ENCODE measurements at places on chromosomes 2 and 18. TPM values are rescaled to one million over a fixed set of nuclear protein-coding genes. Genes with fewer than 3 reads are reported as not detected.

ELAC1 gene
- total RNA-seq = 7.4 TPM

C18orf54 gene
- total RNA-seq = 3.7 TPM

TRIM54 gene
- total RNA-seq = not detected

APOB gene
- not detected for total RNA-seq

TYMS gene
- 80.9 TPM for total RNA-seq

FAM237A gene
- total RNA-seq = not detected

BCL2 gene
- total RNA-seq = 3.9 TPM

MC4R gene
- 0.15 TPM for total RNA-seq

ZNG1B gene
- 19.2 TPM for total RNA-seq

IL36A gene
- total RNA-seq = not detected

MATN3 gene
- 3.9 TPM for total RNA-seq

CYBRD1 gene
- total RNA-seq = 40.5 TPM

Measured in bronchus fibroblast of lung (primary cell).